Endothelial cell of umbilical vein (primary cell): ENCODE measurements at places on chromosomes 2 and 18.

DNA sequence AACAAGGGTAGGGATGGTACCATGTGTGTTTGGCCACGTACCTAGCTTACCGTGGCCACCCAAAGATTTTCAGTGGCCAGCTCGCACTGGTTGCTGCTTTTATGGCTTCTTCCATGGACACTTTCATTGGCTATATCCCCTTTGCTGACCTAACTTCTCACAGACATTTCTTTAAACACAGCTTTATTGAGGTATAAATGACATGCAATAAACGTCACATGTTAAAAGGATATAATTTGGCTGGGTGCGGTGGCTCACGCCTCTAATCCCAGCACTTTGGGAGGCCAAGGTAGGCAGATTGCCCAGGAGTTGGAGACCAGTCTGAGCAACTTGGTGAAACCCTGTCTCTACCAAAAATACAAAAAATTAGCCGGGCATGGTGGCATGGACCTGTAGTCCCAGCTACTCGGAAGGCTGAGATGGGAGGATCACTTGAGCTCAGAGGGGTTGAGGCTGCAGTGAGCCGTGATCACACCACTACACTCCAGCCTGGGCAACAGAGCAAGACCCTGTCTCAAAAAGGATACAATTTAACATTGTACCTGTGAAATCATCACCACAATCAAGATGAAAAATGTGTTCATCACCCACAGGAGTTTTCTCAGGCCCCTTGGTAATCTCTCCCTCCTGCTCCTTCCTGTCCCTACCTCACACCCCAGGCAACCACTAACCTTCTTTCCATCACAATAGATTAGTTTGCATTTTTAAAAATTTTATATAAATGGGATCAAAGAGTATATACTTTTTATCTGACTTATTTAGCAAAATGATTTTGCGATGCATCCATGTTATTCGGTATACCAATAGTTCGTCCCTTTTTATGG, 127.8 kb upstream of the PPP1CB start:
- DNase-seq, result no peak

DNA sequence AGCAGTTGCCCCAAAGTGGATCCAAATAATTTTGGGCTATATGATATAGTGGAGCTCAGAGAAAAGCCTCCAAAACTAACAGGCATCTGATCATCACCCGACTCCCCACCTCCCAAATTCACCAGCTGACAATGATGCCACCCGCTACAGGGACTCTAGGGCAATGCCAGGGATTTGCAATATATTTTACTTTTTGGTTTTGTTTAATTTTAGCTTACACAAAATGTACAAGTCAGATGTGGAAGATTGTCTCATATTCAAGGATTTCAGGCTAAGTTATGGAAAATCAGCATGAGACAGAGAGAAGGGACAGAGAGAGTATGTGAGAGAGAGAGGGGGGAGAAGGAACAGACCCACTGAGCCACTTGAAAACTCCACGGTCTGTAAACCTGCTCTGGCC, 187.4 kb downstream of the TMEM247 start:
- DNase-seq, result no peak

DNA sequence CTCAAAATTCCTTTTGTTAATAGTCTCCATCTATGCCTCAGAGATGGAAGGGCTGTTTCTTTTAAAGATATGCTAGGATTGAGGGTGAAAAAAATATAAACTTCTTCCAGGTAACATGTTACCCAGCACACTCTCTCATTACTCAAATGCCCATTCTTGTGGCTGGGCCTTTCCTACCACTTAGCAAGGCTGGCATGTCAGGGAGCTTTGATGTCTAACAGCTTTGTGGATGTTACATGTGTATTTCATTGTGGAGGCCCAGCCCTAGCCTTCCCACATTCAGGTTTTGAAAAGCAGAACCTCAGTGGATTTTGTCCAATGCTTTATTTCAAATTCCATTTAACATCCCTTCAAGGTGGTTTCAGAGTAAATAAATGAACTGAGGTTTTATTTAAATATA, 191.4 kb downstream of the EPHA4 start:
- no peak for DNase-seq

DNA sequence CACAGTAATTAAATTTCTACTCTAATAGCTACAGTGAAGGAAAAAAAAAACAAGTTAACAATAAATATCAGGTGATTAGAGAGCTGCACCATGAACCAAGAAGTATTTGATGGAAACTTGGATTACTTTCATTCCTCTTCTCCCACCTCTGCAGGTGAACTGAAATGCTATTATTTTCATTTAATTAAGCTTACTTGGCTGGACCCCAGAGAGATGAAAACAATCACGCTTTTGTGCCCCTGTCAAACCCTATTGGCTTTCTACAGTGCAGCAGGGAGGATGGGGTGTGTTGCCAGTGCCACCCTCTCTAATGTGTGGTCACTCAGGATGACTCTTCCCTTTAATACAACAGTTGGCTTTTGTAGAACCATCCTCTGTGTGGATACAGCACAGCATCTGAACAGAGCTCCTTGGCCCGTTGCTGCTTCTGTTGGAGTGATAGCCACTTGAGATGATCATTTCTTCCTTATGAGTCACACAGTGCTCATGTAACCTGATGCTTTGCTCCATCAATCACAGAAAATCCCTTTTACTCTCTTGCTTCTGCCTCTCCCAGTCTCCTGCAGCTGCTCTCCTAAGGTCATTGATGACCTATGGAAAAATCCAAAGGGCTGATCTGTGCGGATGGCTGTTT, 5.5 kb upstream of the ARL4C start:
- DNase-seq, result no peak

- DNase-seq, result peak; percentile 70
Observed at GRCh38 chr2:202178346-202178958, 59.9 kb downstream of the SUMO1 start.

DNA sequence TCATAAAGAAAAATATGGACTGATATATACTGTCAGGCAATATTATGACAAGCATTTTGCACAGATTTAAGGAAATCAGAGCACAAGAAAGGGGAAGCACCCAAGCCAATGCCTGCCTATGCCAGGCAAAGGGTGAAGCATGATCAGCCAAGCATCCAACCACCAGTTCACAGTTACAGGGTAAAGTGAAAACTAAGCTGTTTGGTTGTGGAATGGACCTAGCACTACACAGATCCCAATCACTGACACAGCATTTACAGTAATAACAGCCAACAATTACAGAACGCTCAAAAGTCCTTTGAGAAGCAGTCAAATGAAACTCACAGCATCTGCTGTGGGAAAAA, 90.3 kb downstream of the SP3 start:
- no peak for DNase-seq
